ENCODE measurements at places on chromosomes 12 and 14.

GRCh38 chr12:22408610-22409376 lies 74.3 kb upstream of the ST8SIA1 start:
- DNase-seq: no peak

- DNase-seq: no peak
Measured at GRCh38 chr14:69376439-69376838, 21.7 kb downstream of the ERH start.

GRCh38 chr14:94021001-94021400 lies 5.1 kb upstream of the OTUB2 start:
- DNase-seq: no peak

DNA sequence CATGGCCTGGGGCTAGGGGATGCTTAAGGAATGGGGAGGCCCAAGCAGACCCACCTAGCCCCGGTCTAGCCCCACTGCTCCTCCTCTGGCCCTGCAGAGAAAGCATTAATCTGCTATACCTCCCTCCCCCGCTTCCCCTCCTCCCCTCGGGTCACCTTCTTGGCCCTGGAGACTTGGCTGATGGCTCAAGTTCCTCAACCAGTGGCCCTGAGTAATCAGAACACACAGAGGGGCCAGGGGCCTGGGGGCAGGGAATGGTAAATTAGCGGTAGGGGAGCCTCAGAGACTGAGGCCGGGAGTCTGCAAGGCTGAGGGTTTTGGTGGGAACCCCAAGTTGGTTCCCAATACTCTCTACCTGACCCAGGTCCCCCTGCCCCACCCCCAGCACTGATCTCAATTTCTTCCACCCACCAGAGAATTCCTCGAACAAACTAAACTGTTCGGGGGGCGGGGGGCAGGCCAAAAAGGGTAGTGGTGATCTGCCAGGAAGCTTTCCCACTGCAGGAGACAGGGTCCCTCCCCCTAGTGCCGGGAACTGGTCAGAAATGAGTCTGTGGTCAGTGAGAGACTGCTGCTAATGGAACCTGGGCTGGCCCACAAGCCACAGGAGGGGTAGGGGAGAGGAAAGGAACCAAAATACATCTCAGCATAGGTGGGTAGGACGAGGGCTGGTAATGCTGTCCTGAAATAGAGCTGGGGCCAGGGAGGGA lies 12.8 kb upstream of the SMARCD1 start:
- no peak for DNase-seq

GRCh38 chr12:115249671-115250278 lies 565.8 kb upstream of the TBX3 start:
- no peak for DNase-seq

GRCh38 chr12:29743801-29744200 lies 39.9 kb downstream of the TMTC1 start:
- DNase-seq: no peak
